Activated CD8-positive, alpha-beta memory T cell treated with anti-CD3 and anti-CD28 coated beads, Interleukin-2, amount 50 U/mL, for 48 hours (primary cell): ENCODE measurements at places on chromosomes 1 and 21.

DNA sequence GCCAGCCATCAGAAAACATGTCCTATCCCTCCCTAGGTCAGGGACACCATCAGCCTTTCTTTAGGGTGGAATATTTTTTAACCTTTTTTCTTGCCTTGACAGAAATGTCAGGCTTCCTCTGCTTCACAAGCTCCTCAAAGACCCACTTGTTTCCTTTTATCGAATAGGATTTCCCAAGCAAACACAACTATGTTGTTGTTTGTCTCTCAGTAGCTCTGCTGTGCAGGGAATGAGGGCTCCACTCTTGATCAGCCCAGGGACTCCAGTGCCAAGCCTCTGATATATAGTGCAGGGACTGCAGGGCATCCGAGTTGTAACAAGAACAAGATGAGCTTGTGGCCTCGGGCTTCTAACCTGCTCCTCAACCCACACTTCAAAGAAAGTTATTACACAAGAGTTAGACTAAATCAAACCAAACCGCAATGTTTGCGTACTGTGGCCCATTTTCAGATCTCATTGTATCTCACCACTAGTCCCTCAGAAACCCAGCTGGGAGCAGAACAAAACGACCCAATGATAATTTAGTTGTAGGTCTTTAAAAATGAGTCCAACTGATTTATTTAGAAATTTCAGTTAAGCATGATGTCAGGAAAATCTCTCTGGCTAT, 108.1 kb downstream of the ATG4C start:
- no peak for DNase-seq

DNA sequence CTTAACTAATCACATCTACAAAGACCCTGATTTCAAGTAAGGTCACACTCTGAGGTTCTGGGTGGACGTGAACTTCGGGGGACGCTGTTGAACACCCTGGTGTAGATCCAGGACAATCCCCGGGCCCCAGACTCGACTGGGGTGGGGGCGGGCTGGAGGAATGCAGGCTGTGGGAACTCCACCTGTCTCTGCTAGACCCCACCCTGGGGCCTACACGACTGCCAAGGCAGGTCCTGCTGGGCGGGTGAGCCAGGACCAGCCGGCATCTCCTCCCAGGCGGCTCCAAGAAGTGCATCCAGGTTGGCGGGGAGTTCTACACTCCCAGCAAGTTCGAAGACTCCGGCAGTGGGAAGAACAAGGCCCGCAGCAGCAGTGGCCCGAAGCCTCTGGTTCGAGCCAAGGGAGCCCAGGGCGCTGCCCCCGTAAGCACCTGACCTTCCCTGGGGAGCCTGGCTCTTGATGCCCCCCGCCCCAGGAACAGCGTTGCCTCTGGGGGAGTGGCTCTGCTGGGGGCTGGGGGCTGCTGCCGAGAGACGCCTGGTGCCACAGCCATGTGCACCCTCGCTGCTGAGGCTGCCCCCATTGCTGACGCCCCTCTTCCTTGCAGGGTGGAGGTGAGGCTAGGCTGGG, 3.8 kb downstream of the AIRE start:
- DNase-seq: no peak

DNA sequence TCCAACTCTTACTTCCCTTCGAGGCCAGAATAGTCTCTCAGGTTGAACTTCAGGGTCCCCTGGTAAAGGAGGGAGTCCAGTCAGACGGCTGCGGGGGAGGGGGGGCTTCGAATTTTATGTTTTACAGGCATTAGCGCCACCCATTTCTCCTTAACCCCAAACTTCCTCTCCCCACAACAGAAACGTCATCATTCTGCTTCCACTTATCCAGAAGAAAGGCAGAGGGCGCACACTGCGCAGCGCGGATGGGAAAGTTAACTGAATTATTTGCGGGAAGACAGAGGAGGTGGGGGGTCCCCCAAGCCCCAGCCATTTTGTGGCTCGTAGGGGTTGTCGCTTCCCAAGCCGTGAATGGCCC, 529 bp upstream of the PRMT2 start:
- no peak for DNase-seq

- DNase-seq: no peak
Measured at GRCh38 chr21:26100573-26100972, 70.0 kb downstream of the APP start.

DNA sequence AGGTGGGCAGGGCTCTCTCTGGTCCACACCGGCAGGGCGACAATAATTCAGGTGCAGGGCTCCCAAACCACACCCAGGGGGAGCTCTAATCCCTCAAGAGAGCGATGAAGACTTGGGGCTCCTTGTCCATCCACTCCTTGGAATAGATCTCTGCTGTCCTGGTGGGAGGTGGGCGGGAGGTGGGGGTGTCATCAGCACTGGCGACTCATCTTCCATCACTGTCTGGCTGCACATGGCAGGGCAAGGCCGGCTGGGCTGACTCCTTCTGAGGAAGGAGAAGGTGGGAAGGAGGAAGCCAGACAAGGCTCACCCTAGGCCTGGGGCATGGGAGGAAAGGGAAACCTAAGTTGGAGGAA, 29.3 kb downstream of the TNNT2 start:
- DNase-seq: peak; percentile 63

GRCh38 chr1:53526451-53527101, 67.4 kb downstream of the DMRTB1 start:
- DNase-seq: no peak

GRCh38 chr1:228273720-228274451, 66.0 kb downstream of the OBSCN start:
- DNase-seq: no peak

DNA sequence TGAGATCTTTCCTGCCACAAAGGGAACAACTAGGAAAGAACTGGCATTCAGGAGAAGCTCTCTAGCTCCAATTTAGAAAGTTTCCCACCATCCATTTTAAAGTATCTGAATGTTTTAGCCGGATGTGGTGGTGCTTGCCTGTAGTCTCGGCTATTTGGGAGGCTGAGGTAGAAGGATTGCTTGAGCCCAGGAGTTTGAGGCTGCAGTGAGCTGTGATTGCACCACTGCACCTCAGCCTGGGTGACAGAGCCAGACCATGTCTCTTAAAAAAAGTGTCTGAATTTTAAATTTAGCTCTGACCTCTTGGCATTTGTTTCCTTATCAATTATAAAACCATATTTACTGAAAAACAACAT, 67.2 kb downstream of the RPAP2 start:
- no peak for DNase-seq

DNA sequence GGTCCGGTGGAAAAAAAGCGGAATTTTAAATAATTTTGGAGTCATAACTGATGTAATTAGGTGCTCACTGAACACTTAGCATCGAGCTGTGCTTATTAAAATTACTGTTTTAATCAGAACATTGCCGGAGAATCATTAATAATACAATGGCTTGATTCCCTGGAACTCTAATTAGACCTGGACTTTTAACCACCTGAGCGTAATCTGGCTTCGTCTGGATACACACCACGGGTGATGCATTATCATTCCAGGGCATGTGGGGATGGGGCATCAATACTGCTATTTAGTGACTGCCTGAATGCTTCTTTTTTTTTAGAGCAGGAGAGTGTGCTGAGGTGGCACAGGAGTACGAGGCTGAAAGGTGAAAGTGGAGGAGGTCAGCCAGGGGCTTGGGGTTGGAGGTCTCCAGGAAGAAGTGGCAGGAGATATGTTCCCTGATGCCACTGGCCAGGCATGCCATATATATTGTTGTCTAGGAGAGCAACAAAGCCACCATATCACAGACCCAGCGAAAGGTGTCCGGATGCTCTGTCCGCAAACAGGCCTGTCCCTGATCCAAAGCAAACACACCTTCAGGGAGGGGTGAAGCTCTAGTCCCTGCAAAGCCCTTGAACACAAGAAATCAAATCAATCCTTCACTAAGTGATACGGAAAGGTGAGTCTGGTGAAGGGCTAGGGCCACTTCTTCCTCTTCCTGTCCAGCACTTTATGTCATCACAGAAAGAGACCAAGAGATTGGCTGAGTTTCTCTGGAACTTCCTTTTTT, 125.2 kb downstream of the PLXNA2 start:
- no peak for DNase-seq

- no peak for DNase-seq
Measured at GRCh38 chr1:17654519-17654918, 100.6 kb upstream of the ACTL8 start.

GRCh38 chr1:226332947-226333346, 24.0 kb upstream of the LIN9 start:
- DNase-seq: no peak
